ENCODE measurements at places on chromosomes 6 and 20.

DNA sequence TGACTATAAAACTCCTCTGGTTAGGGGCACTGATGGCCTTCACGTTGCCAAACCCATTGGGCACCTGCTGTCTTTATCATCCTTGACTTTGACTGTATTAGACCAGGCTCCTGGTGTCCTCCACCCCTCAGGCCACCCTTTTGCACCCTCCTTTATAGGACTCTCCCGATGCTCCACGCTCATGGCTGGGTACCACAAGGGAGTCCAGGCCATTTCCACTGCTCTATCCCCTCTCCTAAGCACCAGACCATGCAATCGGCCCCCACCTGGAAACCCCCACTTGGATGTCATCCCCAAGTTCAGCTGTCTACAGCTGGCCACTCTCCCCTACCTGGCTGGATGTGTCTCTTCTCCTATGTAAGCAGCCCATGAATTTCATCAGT, 115.2 kb downstream of the TOX2 start:
- no peak for DNase-seq

DNA sequence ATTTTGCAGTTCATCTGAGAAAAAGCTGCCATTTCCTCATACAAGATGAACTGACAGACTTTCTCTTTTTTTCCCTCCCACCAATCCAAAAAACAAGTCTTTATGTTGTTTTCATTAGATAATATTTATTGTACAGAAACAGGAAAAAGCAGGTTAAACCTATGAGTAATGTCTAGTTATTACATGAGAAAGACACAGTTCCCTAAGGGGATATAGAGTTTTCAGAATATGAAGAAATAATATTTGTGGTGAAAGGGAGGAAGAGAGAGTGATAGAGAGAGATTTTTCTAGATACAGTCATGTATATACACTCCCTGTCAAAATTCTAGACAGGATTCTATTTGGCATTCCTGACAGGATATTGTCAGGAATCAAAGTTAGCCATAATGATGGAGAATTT, 392.4 kb downstream of the BMP2 start:
- no peak for DNase-seq

GRCh38 chr6:150967910-150968309, 102.4 kb downstream of the MTHFD1L start:
- no peak for DNase-seq

GRCh38 chr6:157637941-157638662, 184.9 kb upstream of the SNX9 start:
- no peak for DNase-seq

DNA sequence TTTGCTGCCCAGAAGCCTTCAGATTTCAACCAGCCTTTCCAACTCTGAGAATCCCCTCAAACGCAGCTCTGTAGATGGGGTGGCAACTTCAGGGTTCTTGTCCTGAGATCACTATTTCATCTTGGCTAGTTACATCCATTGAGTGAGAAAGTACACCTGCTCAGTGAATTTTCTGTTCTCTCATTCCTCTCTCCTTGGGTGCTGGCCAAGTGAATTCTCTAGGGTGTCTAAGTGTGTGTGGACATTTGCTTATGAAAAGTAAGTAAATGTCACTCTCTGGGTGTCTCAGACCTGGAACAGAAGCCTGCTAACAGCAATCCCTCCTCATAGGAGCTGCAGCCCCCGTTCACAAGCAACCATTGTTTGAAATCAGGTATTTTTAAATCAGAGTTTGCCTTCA, 3.8 kb downstream of the RIN2 start:
- DNase-seq: no peak

DNA sequence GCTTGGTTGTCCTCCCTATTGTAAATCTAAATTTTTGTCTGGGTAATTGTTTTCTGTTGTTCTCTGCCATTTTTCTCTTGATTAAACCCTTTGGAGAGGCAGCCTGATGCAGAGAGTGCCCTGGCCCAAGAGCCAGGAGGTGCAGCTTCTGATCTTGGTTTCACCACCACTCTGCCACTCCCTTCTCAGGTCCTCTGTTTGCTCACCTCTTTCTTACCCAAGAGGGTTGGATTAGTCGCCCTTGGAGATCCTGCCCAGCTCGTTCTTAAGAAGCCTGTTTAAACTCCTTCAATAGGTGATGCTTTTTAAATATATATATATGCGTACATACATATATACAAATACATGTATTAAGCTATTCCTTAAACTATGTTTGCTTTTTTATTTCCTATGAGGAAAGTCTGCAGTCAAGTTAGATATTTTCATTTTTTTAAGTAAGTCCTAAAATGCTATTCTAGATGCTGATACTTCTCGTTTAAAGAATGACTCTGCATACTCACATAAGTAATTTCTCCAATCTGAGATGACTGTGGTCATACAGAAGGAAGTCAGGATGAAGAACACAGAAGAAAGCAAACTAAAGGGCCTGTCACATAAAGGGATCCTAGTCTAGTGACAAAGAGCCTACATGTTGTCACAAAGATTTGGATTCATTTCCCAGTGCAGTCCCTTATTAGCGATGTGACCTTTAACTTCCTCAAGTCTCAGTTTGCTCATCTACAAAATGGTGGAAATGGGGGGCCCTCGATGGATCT, 19.9 kb downstream of the TPD52L1 start:
- no peak for DNase-seq

GRCh38 chr20:48740292-48740649, 87.5 kb downstream of the PREX1 start:
- no peak for DNase-seq

- DNase-seq: no peak
These were observed 398.0 kb downstream of the CDKAL1 start for GRCh38 chr6:20932284-20932683.

DNA sequence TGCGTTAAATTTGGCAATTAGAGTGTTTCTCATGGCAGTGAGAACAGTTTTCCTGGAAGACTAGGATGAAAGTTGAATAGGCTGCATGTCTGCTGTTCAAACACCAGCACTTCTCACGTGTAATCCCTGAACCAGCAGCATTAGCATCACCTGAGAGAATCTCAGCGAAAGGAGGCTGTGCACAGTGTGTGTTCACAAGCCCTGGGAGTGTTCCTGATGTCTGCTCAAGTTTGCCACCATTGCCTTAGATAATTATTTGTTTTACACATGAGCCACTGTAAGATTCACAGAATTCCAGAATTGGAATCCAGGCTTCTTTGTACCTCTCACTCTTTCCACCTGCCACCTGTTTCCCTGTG, 117.3 kb downstream of the JARID2 start:
- no peak for DNase-seq

DNA sequence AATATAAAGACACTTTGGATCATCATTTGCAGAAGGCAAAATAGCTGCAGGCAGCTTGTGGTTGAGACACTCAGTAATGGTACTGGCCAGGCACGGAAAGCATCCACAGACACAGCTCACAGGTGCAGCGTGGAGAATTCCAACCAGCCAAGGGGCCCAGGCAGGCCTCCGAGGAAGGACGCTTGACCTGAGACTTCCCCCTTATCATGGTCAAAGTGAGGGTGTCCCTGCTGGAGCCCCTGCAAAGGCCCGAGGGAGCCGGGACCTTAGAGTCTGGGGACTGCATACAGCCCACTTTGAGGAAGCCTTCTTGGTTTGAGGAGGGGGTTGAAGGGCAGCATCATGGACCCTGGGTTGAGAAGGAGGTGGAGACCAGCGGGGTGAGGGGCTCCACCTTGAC, 15.1 kb upstream of the MYT1 start:
- no peak for DNase-seq

- DNase-seq: no peak
These were observed 697.1 kb downstream of the DOK5 start for GRCh38 chr20:55172310-55173002.

DNA sequence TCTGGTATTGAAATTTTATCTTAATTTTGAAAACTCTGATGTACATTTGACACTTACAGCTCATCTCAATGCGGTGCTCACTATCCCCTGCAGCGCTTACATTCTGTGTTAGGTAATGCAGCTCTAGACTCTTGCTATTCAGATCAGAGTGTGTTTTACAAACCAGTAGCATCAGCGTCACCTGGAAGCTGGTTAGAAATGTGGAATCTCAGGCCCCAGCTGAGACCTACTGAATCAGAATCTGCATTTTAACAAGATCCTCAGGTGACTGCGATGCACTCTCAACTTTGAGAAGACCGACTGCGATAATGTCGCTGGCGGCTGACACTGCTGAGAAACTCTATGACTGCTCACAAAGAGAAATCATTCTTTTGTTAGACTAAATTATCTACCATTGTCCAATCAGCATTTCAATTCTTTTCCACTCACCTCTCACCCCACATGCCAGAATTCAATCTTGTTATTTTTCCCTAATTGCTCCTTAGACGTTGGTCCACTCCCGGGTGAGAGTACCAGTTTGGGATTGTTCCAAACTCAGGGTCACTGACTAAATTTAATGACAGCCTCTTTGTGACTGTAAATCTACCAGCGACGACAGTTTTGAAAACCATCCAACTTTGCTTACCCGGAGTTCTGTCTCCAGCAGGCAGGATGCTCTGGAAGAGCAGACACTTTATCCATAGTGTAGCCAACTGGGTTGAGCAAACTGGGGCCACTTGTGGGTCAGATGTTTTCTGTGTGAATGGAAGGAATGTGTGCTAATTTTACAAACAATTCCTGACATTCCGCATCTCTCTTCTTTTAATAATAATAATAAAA, 140.1 kb upstream of the BTBD3 start:
- DNase-seq: no peak

DNA sequence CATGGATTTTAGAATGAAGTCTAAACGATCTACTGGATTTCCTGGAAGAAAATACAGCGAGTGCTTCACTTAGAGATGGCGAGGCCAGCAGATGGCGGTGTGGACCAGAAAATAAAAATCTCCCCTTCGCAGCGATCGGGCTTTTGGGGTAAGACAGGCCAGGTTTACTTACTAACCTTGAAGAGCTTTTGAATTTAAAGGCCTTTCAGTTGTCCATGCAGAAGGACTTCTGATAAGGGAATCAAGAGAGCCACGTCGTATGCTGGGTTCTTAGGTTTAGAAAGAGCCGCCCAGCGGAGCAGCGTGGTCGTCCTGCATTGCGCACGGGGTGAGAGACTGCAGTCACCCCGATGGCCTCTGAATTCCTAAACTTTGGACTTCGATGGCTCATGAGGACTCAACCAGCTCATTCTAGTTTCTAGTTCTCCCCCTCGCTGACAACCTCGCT, 125.2 kb upstream of the RALGAPA2 start:
- DNase-seq: peak; percentile 68

DNA sequence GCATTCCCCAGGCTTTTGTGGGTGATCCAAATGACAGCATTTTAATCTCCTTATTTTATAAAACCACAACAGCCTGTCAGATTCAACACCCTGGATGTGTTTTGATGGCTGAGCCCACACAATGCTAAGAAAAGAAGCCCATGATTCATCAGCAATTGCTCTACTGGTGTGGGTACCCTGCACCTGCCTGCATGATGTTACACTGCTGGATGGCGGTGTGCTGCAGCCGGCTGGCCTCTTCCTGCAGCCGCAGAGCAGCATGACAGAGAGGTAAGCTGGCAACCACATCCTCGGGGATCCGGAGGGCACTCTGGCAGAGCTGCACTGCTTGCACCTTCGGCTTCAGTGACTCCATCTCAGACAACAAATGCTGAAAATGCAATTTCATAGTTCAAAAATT, 327.5 kb downstream of the SYNE1 start:
- no peak for DNase-seq

GRCh38 chr6:23678626-23679025, 447.4 kb upstream of the NRSN1 start:
- no peak for DNase-seq

GRCh38 chr20:52001999-52002666, 189.4 kb downstream of the ZFP64 start:
- no peak for DNase-seq

- DNase-seq: no peak
These were observed 1590.1 kb downstream of the HACE1 start for GRCh38 chr6:103269581-103269980.

DNA sequence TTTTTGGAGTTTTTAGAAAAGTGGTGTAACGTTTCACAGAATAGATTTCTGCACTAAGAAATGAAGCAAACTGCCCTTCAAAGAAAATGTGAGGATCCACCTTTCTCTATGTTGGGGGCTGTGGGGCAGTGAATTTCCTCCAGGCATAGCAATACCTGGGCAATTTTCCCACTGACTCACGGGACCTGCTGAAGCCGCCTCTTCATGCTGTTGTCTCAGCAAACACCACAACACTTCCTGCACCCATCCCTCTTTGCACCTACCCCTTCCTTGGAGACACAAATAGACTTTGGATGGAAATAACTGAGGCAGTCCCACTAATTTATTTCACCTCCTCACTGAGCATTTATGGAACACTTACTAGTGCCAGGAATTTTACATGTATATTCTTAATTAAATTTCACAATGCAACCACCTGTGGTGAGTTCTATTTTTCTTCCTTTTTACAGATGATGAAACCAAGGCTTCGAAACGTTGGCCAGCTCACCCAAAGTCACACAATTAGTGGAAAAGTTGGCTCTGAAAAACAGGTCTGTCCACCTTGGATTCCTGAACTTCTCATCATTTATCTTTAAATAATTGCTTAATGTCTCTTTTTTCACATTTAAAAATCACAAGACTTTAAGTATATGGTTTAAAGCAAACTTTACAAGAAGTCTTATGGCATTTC, 17.2 kb upstream of the ADGRF1 start:
- no peak for DNase-seq

DNA sequence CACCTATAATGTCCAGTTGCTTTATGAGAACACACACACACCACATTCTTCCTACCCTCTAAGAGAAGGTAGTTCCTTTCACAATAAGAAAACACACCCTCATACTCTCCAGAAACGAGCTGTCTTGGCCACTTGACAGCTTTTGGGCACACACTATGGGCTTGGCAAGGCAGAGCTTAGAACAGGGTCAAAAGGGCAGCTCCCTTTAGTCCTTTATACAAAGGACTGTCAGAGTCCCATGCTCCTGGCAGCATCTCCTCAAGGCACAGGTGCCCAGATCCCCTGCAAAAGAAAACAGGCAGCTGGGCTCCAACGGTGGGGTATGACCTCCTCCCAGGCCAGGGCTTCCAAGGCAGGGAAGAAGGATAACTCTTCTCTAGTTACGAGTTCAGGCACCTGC, 4.9 kb upstream of the LYRM2 start:
- no peak for DNase-seq

- DNase-seq: no peak
These were observed 636.3 kb upstream of the IMPG1 start for GRCh38 chr6:76708641-76709331.

GRCh38 chr20:6812530-6812929, 45.0 kb downstream of the BMP2 start:
- DNase-seq: no peak

GRCh38 chr6:170051229-170052172, 239.4 kb downstream of the DLL1 start:
- DNase-seq: peak; percentile 33

- no peak for DNase-seq
These were observed 191.5 kb downstream of the CDH4 start for GRCh38 chr20:61443443-61444126.

- DNase-seq: no peak
These were observed 166.6 kb downstream of the MAFB start for GRCh38 chr20:40522405-40522804.

- DNase-seq: no peak
These were observed 2.6 kb downstream of the ZNFX1 start for GRCh38 chr20:49275216-49275615.

- no peak for DNase-seq
These were observed 1286.2 kb upstream of the EYS start for GRCh38 chr6:66993272-66993671.

- no peak for DNase-seq
These were observed 15.6 kb upstream of the NOL4L start for GRCh38 chr20:32600681-32601237.
